Lower leg skin (tissue), 4 donors: ENCODE measurements at places on chromosomes 5 and 9.
A peak's percentile ranks its signal among the peaks of the same experiment; 100 is the strongest.

- DNase-seq = no peak
Observed at GRCh38 chr9:16207161-16207560, 654.3 kb downstream of the CCDC171 start.

DNA sequence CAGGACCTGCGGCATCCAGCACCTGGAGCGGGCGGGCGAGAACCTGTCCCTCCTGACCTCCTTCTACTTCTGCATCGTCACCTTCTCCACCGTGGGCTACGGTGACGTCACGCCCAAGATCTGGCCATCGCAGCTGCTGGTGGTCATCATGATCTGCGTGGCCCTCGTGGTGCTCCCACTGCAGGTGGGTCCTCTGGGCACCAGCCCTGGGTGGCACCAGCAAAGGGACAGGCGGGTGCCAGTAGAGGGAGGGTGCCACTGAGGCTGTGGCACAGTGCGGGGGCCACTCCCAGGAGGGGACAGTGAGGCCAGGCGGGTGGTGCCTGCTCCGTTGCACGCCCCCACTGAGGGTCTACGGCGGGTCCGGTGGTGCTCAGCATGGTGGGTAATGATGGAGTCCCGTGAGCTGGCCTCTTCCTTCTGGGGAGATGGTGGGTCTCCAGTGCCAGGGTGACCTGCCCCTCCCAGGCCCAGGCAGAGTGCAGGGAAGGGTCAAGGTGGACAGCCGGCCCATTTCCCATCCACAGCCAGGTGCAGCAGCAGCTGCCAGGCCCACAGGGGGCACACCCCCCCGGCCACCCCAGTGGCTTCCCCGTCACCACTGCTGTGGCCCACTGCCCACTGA, 57.8 kb downstream of the KCNT1 start:
- DNase-seq = no peak

DNA sequence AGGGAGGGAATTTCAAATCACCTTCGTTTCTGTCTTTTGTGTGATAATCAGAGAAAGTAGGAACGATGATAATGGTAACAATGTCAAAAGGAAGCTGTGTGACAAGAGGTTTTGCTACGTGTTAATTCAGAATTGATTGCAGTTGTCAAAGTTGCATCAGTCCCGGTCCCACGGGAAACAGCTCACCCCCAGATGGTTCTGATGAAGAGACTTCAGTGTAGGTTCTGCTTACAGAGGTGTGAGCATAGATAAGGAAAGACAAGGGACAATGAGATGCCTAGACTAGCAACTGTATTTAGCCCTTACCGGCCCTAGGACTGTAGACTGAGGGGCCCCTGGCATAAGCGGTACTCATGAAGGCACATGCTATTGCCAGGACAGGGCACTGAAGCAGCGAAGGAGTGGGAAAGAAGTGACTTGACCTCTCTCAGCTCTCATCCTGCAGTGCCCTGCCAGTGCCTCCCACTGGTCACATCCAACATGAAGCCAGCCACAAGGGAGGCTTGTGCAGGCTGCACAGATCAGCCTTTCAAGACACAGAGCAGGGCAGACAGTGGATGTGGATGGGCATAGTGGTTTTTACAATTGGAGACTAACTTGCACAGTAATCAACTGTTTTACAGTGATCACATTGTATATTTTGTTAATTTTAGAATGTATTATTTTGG, 21.1 kb downstream of the PDE8B start:
- no peak for DNase-seq

- DNase-seq = no peak
Observed at GRCh38 chr5:94228791-94229190, 389.6 kb downstream of the KIAA0825 start.

DNA sequence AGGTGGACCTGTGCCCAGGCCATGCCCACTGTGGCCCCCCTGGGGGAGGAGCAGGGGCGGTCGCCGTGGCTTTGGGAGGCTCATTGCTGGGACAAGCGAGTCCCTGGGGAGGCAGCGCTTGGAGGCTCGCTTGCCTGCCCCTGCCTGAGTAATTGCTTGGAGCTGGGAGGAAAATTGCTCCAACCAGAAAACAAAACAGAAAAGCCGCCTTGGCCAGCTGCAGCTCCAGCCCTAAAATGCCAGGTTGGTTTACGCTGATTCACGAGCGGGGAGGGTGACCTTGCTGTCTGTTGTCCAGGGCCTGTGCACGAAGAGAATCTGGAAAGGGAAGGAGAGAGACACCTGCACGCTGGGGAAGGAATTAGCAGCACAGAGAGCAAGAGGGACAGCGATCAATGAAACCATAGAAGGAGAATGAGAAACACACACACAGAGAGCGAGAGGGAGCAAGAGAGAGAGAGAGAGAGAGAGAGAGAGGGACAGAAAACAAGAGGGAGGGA, 25.3 kb downstream of the NTNG2 start:
- DNase-seq = no peak

GRCh38 chr9:22817181-22817580, 370.6 kb downstream of the DMRTA1 start:
- DNase-seq = no peak

GRCh38 chr5:171825051-171825450, 39.4 kb downstream of the SMIM23 start:
- peak; percentile 63 for DNase-seq

DNA sequence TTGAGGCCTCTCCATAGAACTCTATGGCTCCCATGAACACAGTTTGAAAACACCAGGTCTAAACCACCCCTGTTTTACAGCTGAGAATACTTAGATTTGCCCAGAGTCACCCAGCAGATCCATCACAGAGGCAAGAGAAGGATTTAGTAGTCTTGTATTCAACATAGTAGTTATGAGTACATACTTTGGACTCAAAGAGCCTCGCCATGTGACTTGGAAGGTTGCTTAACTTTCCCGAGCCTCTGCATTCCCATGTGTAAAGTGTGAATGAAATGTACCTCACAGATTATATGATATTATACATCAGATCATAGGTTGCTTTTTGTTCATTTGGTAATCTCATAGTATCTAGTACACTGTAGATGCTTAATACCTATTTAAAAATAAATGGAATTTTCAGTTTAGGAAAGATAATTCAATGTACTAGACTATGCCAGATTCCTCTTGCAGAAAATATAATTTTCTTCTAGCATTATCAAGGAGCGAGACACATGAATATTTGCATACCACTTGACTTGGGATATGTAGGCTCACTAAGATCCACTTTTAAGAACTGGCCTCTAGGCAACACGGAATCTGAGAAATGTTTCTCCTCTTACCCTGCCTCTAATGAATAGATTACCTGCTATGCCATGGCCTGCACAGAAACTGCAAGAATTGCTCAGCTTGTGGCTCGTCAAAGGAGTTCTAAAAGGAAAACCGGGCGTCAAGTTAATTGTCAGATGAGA, 18.6 kb downstream of the TDRD7 start:
- no peak for DNase-seq

- no peak for DNase-seq
Observed at GRCh38 chr9:2086116-2086515, 71.0 kb downstream of the SMARCA2 start.

DNA sequence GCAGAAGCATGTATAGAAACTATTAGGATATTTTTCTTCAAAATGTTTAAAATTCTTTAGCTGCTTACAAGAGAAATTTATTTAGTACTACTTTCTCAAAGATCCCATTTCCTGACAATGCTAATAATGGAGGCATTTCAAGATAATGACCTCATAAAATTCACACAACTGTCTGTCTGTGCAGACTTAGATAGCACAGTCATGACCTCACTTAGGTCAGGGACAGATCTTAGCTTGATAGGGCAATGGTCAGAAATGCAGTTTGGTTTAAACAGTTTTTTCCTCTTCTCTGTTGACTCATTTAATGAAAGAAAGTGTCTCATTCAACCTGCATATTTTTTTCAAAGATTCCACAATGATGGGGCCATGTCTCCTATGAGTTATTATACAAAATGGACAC, 128.4 kb downstream of the GRIA1 start:
- no peak for DNase-seq

GRCh38 chr5:72814864-72815263, 1.6 kb upstream of the TNPO1 start:
- DNase-seq = no peak

DNA sequence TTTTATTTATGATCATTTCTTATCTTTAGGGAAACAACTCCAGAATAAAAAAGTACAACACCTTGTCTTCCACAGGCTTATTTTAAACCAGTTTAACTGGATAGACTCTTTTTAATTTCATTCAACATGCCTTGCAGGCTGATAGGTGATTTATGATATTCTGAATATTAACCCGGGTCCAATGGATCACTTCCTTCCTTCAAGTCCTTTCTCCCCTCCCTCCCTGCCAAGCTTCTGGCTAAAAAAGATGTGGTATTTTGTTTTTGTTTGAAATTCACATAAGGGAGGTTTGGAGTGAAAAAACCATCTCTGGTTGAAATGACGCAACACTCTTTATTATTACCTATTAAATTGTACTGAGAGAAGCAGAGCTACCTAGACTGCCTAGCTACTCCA, 265.3 kb downstream of the MLLT3 start:
- DNase-seq = no peak

DNA sequence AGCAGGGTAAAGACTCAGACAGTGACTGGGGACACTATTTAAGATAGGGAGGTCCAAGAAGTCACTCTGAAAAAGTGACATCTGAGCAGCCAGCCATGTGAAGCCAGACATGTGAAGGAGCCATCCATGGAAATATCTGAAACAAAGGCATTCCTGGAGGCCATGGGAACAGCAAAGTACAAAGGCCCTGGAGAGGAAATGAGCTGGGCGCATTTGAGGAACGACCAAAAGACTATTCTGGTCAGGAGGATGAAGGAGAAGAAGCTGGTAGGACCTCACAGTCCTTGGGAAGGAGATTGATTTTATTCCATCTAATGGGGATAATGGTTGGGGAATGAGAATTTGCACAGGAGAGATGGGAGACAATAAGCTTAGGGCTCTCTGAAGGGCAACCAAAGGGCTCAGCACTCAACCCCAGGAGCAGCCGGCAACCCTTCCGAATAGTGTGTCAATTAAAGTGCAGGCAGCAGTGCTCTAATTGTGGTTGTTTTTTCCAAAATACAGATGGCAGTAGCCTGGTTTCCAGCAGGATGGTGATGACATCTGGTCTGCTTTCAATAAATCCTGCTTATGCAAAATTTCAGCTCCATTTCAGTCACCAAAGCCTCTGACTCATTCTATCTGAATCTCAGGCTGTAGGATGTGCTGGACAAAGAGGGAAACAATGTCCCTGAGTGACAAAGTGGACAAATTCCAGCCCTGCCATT, 26.7 kb downstream of the FOXI1 start:
- DNase-seq = no peak

DNA sequence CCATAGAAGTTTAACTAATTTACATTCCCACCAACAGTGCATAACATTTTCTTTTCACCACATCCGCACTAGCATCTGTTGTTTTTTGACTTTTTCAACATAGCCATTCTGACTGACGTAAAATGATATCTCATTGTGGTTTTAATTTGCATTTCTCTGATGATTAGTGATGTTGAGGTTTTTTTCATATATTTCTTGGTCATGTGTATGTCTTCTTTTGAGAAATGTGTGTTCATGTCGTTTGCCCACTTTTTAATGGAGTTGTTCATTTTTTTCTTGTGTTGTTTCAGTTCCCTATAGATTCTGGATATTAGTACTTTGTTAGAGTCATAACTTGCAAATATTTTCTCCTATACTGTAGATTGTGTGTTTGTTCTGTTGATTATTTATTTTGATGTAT, 163.4 kb downstream of the FER start:
- DNase-seq = no peak

- no peak for DNase-seq
Observed at GRCh38 chr9:103755986-103756385, 338.1 kb upstream of the SMC2 start.

- DNase-seq = no peak
Observed at GRCh38 chr5:106862450-106863193, 808.1 kb downstream of the EFNA5 start.

- DNase-seq = no peak
Observed at GRCh38 chr5:36056422-36056821, 10.3 kb downstream of the UGT3A2 start.

DNA sequence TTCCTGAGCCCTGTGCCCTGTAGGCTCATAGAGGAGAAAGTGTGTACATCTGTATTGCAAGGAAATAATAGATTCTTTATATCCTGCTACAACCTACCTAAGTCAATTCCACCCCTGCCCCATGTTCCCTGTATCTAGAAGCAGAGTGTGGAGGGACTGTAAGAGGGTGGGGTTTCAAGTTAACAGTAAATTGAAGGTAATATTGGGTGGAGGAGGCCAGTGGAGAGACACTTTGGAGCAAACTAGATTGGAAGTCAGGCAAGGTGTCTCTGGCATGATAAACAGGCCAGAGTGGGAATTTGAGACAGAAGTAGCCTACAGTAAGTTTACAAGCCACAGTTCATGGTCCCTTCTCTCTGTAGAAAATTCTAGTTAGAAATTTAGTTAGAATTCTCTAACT, 2.3 kb upstream of the HEMGN start:
- DNase-seq = no peak

- no peak for DNase-seq
Observed at GRCh38 chr5:132718544-132719312, 18.6 kb downstream of the KIF3A start.

DNA sequence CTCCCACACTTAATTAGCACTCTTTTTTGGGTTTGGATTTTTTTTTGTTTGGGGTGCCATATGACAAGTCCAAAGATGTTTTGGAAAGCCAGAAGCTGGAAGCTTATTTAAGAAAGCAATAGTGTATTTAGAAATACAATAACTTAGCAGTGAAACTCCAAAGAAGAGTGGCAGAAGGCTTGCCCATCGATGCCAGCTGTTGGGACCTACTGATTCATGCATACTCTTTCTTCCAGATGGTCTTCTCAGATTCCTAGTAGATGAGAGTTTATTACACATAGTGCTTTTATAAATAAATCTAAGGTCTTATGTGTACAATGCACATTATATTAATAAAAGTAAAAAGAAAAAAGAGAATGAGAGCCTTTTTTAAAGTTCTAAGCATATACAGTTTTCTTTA, 374.6 kb downstream of the OSTF1 start:
- DNase-seq = no peak

GRCh38 chr5:141958546-141959172, 657 bp upstream of the PCDH12 start:
- peak; percentile 85 for DNase-seq

GRCh38 chr9:91886414-91887076, 63.5 kb downstream of the ROR2 start:
- DNase-seq = no peak

GRCh38 chr9:105205787-105206495, 38.5 kb upstream of the SLC44A1 start:
- DNase-seq = peak; percentile 91

- no peak for DNase-seq
Observed at GRCh38 chr9:117462861-117463260, 48.0 kb upstream of the ASTN2 start.

- no peak for DNase-seq
Observed at GRCh38 chr5:116543501-116543900, 31.1 kb downstream of the SEMA6A start.

DNA sequence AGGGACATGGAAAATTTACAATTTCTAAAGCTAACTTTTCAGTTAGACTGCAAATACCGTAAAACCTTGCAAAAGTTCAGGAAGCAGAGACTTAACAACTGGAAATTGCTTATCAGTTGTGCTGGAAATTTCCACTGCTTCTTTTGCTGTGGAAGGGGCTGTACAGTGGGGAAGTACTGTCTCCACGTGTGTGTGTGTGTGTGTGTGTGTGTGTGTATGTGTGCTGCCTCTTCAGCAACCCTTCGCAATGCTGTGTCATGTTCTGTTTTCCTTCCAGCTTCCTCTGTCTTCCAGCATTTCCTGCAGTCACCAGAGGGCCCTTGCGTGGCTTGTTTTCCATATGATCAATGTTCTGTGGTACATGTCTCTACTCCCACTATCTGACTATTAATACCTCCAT, 87.5 kb upstream of the RANBP3L start:
- peak; percentile 33 for DNase-seq
